Foreskin melanocyte (primary cell): ENCODE measurements at places on chromosomes 1 and 21.

- DNase-seq, result no peak
These were observed 154.0 kb downstream of the PSMG1 start for GRCh38 chr21:39029086-39029755.

DNA sequence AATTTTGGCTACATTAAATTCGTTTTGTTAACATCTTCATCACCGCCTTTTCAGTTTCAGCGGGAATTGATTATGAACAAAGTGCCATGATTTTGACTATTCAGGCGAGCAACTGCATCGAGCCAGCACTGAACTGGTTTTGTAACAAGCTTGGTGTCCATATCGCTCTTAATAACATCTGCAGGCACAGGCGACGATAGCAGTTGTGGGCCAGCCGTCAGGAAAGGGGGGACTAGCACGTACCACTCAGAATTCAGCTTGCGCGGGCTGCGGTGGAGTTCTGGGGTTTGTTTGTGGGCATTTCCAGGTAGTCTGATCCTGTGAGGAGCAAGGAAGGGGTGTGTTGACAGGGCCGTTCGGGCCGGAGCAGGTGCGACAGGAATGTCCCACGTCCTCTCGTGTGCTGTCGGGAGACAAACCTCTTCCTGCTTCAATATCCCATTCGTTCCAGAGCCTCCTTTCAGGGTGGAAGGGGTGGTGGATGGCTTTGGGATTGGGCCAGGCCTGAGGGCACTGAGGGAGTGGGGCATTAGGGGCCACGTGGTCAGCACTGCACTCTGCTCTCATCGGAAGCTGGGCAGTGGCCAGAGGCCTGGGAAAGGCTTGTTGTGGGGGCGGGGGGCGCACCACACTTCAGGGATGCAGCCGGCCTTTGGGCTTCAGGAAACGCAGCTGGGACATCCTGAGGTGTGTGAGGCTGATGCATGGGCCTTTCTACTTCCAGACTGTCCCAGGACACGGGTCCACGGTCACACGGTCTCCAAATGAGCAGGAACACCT lies 39.1 kb downstream of the SKI start:
- DNase-seq, result no peak

DNA sequence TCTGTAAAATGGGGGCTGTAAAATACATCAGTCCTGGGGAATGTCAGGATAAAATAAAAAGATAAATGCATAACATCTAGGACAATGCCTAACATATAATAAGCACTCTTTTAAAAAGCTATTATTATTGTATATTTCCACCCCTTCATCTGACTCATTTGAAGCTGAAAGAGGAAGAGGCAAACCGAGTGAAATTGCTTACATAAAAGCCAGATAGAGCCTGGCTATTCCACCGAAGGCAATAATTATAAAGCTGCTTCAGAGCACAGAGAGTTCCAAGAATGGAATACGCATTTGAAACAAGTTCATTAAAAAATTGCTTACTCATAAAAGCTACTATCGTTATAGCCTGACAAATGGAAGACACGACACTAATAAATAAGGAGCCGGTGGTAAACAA lies 186.1 kb upstream of the CAMK1G start:
- DNase-seq, result no peak

- peak; percentile 11 for DNase-seq
These were observed 61.2 kb upstream of the CCDC190 start for GRCh38 chr1:162922201-162922600.

- peak; percentile 52 for DNase-seq
These were observed 19.8 kb downstream of the SPRTN start for GRCh38 chr1:231357831-231358354.

DNA sequence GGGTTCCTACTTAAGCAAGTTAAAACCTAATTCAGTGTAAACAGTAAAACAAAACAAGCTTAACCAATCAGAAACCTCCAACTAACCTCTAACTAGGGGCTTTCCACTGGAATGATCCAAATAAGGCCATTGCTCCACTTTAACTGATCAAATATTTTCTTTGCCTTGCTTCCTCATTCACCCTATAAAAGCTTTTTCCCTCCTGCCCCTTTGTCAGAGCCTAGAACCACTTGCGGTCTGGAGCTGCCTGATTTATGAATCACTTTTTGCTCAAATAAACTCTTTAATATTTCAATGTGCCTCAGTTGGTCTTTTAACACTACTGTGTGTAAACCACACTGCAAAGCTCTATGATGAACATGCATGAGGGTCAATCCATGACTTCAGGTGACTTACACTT lies 4.5 kb upstream of the FAM89A start:
- DNase-seq, result no peak

- peak; percentile 99 for DNase-seq
These were observed 59.0 kb upstream of the IPO9 start for GRCh38 chr1:201769966-201770365.

- DNase-seq, result peak; percentile 38
These were observed 104.7 kb downstream of the CAMTA1 start for GRCh38 chr1:6889875-6890480.

DNA sequence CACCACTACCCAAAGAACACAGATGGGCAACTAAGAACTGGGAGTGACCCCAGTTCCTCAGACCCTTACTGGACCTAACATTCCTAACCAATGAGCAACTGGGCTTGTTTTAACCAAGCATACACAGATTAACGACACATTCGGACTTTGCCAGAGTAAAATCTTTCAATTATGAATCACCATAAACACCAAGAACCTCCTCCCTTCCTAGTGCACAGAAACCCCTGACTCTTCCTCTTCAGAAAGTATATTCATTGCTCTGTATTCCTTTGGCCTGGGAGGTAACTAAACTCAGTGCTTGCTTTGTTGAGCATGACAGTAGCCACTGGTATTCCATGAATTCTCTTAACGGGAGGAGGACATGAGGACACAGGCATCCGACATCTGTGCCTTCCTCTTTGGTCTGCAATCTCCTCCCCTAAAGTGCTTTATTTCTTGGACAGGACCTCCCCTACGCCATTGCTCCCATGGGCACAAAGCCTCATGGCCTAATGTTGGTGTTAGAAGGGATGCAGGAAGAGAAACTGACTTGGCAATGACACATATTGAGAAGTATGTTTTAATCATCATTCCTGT lies 42.7 kb downstream of the SEC16B start:
- DNase-seq, result no peak

DNA sequence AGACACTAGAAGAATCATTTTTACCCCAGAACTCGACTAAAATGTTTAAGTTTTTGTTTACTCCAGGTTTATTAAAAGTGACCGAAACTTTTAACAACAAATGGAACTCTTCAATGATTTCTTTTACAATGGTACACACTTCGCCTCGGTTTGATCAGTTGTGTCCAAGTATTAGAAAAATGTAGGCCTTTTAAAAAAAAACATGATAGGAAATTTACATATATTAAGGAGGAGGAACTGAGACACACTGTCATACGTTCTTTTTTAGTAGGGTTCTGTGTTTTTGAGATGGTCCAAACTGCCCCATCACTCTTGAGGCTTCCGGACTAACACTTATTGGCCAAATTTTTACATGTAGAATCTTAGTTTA lies 1.3 kb downstream of the PRDM2 start:
- DNase-seq, result no peak

- DNase-seq, result no peak
These were observed 3.1 kb downstream of the LRRC40 start for GRCh38 chr1:70202173-70202758.

- no peak for DNase-seq
These were observed 75.1 kb downstream of the PGM1 start for GRCh38 chr1:63668298-63668697.

DNA sequence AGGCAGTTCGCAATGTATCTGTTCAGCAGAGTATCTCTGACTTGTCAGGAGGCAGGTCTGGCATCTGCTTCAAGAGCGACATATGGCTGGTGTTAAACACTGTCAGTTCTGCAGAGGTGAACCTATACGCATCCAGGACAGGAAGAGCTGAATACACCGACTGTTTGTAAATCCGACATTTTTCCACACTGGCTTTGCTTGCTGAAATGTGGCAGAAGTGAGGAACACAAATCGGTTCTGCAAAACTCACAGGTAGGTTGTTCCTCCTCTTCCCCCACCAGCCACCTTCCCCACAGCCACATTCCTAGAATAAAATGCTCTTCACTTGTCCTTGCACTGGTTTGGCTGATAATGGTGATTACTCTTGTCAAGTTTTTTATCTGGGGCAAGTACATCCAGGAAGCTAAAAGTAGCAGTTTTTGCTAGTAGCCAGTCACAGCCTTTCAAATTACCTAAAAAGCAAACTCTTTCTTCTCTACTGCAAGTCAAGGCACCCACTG lies 289.2 kb downstream of the GRIK1 start:
- no peak for DNase-seq

DNA sequence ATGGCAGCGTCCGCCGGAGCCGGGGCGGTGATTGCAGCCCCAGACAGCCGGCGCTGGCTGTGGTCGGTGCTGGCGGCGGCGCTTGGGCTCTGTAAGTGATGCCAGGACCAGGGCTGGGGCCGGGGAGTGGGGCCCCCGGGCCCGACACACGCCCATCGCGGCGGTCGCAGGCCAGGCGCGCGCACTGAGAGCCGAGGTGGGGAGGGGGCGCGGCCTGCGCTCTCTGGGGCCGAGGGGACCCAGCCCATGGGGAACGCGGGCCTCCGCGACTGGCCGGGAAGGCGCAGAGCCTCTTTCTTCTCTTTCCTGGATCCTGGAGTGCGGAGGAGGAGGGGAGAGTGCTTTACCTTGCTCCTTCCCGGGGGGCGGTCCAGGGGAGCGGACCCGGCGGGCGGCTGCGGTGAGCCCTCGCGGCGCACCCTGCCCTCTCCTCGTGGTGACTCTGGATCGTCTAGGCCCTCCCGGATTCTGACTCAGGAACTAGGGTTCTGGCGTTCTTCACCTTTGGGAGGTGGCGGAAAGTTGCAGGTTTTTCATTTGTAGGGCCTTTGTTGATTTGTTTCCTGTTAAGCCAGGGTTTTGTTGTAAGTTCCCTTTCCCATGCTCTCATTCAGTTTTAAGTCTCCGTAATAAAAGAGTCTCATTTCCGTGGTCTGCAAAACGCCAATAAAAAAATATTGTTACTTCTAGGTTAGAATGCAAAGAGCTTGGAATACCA lies 529 bp downstream of the MPZL1 start:
- DNase-seq, result no peak

- no peak for DNase-seq
These were observed 594.7 kb downstream of the ADGRL2 start for GRCh38 chr1:82395440-82395839.

DNA sequence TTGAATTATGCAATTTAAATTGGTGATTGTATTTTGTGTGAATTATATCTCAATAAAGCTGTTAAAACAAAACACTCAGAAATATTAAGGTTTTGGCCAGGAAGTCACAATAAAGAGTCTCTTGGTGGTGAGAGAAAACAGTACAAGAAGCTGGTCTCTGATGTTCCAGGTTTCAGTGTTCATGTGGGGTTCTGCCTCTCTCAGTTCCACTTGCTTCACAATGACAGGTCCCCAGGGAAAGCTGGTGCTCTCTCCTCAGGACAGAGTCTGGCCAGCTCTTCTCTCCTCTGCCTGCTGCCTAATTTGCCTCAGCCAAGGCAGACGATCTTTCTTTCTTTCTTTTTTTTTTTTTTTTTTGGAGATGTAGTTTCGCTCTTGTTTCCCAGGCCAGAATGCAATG lies 342.9 kb upstream of the PLXNA2 start:
- DNase-seq, result no peak

DNA sequence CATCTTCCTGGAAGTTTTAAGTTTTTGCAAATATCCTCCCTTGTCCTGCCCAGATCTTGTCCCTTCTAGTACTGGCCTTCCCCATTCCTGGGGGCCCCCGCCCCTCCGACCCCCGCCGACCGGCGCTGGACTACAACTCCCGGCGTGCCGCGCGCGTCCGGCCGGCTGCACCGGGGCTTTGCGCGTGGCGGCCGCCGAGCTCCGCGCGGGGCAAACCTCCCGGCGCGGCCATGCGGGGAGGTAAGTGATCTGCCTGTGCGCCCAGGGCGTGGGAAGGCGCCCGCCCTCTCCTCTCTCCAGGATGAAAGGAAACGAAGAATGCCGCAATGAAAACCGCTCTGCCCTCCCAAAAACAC lies 3.2 kb upstream of the SAMD13 start:
- peak; percentile 47 for DNase-seq

DNA sequence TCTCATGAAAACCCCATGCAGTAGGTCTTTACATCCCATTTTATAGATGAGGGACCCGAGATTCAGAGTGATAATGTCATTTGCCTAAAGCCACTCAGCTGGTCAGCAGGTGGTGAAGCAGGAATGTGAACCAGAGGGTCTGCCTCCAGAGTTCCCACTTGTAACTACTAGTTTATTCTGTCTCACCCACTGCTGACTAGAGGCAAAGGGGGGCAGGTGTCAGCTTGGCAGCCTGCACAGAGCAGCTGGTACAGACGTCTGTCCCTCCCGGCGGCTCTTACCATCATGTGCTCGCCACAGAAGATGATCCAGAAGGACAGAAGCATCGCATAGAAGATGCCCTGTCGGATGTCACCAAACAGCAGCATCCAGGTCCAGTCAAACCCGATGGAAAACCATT lies 82.4 kb downstream of the WLS start:
- DNase-seq, result no peak

- no peak for DNase-seq
These were observed 40.4 kb upstream of the GADD45A start for GRCh38 chr1:67644566-67644965.

DNA sequence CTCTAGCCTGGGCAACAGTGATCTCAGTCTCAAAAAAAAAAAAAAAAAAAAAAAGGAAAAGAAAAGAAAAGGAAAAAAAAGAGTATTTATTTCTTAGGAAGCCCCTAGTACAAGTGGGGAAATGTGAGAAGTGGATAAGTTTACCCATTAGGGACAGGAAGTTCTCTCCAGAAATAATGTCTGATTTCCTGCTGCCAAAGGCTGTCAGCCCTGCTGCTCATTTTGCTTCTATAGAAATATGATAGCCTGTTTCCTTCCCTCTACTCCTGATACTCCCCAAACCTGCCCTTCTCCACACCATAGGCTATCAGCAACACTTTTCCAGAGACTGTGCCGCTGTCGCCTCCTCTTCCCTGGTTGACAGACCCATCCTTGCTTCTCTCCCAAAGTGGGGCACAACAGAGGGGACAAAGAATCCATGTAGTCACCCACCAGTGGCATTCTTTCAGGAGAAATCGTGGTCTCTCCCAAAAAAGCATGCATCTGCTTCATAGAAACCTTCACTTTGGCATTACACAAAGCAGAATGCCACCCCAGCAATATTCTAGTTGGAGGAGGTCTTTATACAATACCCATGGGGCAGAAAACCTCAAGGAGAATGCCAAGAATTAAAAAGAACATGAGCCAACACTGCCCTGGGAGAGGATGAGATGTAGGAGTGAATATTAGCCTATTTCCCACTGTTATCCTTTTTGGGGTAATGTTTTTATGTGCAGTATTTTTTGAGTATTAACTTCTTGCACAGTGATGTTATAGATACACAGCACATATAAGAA lies 166.3 kb upstream of the NR5A2 start:
- no peak for DNase-seq

DNA sequence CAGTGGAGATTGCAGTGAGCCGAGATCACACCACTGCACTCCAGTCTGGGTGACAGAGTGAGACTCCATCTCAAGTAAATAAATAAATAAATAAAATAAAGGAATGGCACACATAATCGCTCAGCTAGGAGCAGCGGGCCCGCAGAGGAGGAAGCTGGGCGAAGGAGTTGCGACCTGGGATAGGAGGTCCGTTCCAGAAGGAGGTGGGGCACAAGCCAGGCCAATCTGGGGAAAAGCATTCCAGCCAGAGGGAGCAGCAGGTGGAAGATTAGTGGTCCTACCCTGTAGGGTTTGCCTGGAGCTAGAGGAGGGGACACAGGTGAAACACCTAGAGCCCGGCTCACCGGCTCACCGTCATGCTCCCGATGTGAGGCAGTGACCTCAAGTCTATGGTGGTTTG lies 40.3 kb upstream of the CASZ1 start:
- DNase-seq, result no peak

- no peak for DNase-seq
These were observed 106.3 kb downstream of the HIVEP3 start for GRCh38 chr1:41812453-41812852.

- DNase-seq, result no peak
These were observed 1150.5 kb upstream of the TMPRSS15 start for GRCh38 chr21:19553919-19554615.
